Muscle of back (tissue), 13 donors: ENCODE measurements at places on chromosomes 3 and 15. TPM values are rescaled to one million over a fixed set of nuclear protein-coding genes. Genes with fewer than 3 reads are reported as not detected.
A peak's percentile ranks its signal among the peaks of the same experiment; 100 is the strongest.

The SEMA3G gene
- 10.3 TPM for polyA plus RNA-seq

The CMTM8 gene
- polyA plus RNA-seq = 3.7 TPM

DNA sequence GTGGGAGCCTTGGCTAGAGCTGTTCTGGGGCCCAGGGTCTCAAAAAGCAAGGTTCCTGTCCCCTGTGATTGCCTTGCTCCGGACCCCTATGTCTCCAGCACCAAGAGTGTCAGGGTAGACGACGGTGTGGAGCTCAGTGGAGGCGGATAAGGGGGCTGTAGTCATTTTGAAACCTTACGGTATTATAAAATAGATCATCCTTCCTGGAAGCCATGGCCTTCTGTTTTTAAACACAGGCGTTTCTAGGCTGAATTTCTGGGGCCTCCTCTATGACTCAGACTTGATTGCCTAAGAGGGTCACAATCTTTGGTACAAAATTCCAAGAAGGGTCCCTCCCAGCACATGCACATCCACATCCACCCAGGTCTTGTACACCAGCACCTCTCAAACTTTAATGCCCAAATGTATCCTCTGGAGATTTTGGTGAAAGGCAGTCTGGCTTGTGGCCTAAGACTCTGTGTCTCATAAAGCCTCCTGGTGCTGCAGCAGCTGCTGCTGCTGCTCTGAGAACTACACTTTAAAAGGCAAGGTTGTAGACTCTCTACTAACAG is 70.5 kb upstream of the XCR1 start:
- DNase-seq = peak; percentile 32

- no peak for DNase-seq
Measured at GRCh38 chr15:44023176-44023575, 171.9 kb downstream of the FRMD5 start.

DNA sequence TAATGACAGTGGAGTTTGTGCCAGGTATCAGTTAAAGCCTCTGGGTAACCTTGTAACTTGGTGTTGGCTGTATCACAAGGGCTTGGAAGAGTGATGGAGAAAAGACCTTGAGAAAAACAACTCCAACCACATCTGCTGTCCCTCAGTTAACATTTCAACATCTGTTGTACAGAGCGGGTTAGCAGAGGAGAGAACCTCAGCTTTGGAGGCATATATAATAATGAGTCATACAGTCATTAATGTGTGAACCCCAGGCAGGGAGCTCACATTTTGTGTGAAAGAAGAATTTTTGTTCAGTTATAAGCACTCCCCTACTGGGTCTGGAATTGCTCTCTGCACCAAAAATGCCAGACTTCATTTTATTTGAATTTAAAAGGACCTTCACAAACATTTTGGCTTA is 439.5 kb downstream of the PDCD6IP start:
- DNase-seq = peak; percentile 38

DNA sequence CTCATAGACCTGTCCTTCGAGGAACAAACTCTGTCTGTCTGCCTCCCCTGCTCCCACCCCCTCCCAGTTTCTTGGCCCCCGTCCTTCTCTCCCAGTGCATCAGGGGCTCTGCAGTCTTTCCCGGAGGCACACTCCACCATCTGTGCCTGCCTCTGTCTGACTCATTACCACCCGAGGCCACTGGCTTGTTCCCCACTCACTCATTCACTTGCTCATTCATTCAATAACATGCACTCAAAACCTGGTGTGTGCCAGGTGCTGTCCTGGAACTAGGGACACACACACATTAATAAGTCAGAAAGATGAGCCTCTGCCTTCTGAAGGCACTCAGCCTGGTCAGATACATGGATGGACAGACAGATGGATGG is 12.4 kb downstream of the AMIGO3 start:
- no peak for DNase-seq

GRCh38 chr3:112980080-112980479 is 5.2 kb upstream of the CD200R1 start:
- no peak for DNase-seq
